ENCODE measurements at places on chromosomes 7 and 10.

DNA sequence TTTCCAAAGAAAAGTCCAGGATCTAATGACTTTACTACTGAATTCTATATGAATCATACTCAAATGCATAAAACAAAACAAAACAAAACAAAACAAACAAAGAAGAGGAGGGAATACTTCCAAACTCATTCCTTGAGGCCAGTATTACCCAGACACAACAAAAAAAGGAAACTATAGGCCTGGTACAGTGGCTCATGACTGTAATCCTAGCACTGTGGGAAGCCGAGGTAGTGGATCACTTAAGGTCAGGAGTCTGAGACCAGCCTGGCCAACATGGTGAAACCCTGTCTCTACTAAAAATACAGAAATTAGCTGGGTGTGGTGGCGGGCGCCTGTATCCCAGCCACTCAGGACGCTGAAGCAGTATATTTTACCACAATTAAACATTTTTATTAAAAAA lies 114.6 kb downstream of the NRBF2 start:
- DNase-seq: no peak

GRCh38 chr7:144730224-144730623 lies 105.6 kb downstream of the TPK1 start:
- DNase-seq: no peak

DNA sequence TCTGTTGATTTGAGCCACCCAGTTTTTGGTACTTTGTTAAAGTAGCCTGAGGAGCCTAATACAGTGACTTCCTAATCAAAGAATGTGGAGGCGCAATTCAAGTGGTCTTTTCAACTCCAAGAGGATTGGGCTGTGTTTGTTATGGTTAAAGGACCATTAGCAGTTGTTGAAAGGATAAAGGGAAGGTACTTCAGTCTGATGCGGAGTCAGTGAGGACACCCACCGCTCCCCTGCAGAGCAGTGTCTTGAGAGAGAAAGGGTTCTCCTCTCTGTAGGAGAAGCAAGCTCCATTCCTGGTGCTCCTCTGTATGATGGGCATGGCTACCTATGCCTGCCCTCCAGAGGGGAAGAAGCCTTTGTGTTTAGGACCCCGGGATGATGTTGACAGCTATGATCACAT lies 590.6 kb upstream of the C7orf33 start:
- no peak for DNase-seq

DNA sequence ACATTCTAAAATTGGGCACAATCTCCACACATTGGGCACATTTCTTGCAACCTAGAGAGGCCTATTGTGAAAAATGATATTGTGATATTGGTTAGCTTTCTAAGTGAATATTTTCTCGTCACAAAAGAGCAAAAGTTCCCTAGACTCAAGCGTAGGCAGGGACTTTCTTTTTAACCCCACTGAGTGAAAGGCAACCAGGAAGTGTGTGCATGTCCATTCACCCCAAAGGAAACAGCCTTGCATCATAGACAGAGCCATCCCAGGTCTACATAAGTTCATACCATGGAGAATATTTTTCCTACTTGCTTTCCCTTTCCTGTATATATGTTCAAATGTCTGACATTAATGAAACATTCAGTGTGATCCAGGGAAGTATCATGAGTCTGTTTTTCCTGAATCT lies 84.2 kb upstream of the AGBL3 start:
- no peak for DNase-seq

DNA sequence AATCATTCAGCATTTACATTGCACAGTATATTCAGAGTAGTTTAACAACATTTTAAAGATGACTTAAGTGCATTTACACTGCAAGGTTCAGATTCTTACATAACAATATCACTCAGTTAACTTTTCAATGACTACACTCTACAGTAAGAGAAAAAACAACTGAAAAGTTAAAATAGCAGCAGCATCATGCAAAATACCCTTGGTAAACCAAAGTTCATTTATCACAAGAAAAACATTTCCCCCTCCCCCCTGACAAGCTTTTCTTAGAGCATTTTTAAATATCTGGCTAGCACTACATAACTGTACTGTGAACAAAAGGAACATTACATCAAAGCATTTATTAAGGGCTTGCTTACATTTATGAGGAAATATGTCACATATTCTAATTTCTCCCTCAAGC lies 179.5 kb upstream of the HGF start:
- no peak for DNase-seq

DNA sequence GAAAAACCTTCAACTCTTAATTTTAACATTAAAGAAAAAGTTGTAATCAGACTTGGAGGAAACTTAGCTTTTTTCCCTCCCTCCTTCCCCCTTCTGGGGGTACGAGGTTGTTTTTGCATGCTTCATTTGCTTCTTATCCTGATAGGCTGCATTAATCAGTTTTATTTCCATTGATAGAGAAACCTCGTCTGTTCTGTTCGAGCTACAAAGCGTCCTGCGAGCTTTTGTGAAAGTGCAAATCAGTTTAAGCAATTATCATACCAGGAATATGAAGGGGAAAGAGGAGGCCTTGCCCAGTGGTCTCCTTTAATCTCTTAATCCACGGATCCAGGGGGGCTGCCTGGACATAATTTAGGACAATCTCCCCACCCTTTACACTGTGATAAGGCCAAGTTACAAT lies 7.5 kb downstream of the EMX2 start:
- no peak for DNase-seq

GRCh38 chr7:99112097-99112496 lies 31.8 kb downstream of the SMURF1 start:
- DNase-seq: no peak

DNA sequence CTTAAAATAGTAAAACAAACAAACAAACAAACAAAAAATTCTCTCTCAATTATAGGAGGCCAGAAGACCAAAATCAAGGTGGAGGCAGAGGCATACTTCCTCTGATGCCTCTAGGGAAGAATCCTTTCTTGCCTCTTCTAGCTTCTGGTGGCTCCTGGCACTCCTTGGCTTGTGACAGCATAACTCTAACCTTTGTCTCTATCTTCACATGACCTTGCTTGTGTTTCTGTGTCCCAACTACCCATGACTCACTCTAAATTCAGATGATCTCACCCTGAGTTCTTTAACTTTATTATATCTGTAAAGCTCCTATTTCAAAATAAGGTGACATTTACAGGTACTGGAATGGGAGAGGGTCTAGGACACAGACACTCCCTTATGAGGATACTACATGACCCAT lies 88.3 kb upstream of the ANTXRL start:
- no peak for DNase-seq

GRCh38 chr10:78042058-78042751 lies 8.5 kb downstream of the RPS24 start:
- no peak for DNase-seq

GRCh38 chr7:22406715-22407114 lies 49.8 kb upstream of the RAPGEF5 start:
- DNase-seq: no peak

DNA sequence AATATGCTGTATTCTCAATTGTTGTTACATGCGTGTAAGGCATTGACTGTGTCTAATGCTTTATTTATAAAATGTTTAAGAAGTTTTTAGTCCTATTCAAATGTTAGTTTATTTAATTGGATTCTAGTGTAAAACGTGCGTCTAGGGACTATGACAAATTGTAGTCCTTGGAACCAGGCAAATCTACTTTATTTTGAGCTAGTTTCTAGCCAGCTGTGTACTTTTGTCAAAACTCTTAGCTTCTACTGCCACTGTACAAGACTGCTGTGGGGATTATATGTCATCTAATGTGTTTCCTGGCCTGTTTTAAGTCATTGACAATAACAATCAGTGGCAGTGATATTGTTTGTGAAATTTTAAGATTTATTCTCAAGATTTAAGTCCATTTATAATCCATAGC lies 220.5 kb upstream of the SEMA3D start:
- DNase-seq: no peak

DNA sequence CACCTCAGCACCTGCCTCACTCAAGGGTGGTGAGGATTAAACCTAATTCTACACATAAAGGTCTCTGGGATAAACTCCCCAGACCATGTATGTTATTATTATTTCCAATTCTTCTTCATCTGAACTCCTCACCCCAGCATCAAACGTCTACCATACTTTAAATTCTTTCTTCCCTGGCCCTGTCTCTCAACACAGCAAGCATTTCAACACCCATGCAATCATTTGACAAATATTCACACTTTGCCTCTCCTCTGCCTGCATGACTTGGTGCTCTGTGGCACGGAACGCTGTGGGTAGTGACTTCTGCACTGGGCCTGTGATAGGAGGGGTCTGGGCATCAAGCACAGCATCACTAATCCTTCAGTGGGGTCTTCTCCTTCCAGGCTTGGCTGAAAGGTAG lies 490.8 kb downstream of the TNS3 start:
- DNase-seq: no peak

GRCh38 chr7:299169-299568 lies 9.2 kb downstream of the FOXL3 start:
- DNase-seq: no peak

DNA sequence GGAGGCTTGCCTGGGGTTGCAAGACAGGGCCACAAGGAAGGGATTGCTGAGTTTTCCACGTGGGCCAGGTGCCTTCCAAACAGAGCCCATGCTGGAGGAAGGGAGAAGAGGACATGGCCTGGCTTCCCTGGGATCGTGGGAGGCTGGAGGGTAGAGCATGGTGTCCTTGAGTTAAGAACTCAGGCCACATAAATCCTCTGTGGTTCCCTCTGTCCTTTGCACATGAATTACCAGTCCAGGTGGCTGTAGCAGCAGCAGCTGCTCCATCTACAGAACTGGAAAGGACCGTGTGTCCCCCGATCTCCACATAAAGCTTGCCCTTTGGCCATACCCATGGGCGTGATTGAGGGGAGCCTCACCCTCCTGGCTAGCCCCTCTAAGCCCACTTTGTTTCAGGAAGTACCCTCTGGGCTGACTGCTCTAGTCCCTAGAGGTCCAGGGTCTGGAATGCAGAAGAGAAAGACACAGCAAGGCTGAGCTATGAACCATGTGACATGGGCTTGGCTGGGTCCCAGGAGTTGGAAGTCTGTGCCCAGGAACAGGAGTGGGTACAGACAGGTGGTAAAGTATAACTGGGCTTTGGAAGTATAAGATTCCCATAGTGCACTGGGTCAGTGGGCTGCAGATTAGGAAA lies 84.9 kb downstream of the C10orf105 start:
- no peak for DNase-seq

GRCh38 chr7:7944619-7945282 lies 23.8 kb upstream of the GLCCI1 start:
- DNase-seq: peak; percentile 36

DNA sequence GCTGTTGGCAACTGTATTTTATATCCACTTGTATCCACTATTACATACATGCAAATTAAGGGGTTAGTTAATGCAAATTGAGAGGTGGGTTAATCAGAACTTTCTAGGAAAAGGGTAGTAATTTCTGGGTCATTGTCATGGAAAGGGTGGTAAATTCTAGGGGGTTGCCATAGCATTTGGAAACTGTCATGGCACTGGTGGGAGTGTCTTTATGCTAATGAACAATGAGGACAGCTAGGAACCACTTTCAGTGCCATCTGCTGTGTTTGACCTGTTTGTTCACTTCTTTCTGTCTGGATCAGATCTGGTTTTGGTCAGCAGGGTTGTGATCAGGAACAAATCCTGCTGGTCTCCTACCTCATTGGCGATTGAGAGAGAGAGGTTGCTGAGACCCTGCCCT lies 283.3 kb upstream of the PRKCQ start:
- no peak for DNase-seq

GRCh38 chr7:32892521-32893206 lies 1.1 kb upstream of the KBTBD2 start:
- DNase-seq: peak; percentile 46

- DNase-seq: no peak
These were observed 12.0 kb upstream of the LIPA start for GRCh38 chr10:89263531-89263930.

GRCh38 chr10:77550378-77550777 lies 87.2 kb downstream of the KCNMA1 start:
- no peak for DNase-seq

- no peak for DNase-seq
These were observed 41.4 kb downstream of the GNA12 start for GRCh38 chr7:2802504-2803341.

DNA sequence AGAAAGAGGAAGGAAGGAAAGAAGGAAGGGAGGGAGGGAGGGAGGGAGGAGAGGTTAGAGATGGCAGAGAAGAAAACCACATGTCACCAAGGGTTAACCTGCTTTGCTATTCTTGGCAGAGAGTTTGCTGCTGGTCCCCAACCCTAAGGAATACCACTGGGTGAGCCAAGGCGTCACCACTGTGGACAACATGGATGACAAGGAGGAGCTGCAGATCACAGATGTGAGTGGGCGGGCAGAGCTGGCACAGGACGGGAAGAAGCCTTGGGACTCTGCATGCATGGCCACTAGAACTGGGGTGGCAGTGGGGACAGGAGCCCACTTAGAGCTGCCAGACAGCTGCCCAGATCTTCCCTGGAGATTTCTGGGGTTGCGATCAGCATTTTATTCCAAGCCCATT lies 17.2 kb upstream of the MYH16 start:
- DNase-seq: no peak

DNA sequence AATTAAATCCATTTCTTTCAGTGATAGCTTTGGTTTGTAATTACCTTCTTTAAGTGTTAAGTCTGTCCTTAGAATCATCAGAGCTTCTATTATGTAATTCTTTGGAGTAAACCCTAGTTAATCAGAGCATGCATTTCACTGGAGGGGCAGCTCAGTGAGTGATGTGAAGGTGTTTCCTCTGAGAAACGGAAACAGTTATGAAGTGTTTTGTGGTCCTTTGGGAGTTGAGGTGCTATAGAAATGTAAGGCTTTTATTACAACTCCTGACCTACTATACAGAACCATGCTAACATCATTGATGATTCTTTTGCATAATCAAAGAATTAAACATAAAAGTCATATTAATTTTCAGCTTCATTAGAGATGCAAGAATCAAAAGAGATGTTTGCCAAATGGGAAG lies 141.5 kb downstream of the EXOC4 start:
- DNase-seq: no peak

DNA sequence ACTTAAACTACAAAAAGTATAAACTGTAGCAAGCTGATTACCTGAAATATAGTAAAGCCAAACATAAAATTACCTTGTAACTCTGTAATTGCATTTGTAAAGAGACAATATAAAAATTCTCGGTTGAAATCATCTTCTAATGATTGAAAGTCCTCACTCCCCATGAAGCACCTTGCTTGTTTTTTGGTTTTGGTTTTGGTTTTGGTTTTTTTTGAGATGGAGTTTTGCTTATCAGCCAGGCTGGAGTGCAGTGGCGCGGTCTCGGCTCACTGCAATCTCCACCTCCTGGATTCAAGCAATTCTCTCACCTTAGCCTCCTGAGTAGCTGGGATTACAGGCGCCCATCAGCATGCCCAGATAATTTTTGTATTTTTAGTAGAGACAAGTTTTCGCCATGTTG lies 33.9 kb upstream of the GPR37 start:
- DNase-seq: no peak

DNA sequence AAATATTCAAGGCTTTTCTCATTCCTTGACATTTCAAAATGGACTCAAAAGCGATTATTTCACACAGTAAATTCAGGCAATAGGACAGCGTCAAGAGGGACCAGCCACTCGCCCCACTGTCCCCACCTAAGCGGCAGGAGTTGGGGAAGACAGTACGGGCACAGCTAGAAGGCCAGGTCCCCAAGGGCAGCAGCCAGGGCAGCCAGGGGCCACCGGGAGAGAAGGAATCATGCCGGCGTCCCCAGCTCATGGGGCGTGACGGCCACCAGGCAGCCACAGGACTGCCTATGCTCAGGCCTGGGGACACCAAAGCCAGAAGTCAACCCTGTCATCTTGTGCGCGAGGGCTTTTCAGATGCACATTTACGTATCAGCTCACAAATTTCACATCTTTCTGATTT lies 225.7 kb upstream of the PPP2R2D start:
- no peak for DNase-seq

- peak; percentile 6 for DNase-seq
These were observed 33.9 kb downstream of the PTER start for GRCh38 chr10:16470747-16471146.

- DNase-seq: no peak
These were observed 663.9 kb downstream of the POM121L12 start for GRCh38 chr7:53699215-53699837.
